Hepatocyte (in vitro differentiated cells): ENCODE measurements at places on chromosomes 16 and 17. TPM values are rescaled to one million over a fixed set of nuclear protein-coding genes. Genes with fewer than 3 reads are reported as not detected.

DNA sequence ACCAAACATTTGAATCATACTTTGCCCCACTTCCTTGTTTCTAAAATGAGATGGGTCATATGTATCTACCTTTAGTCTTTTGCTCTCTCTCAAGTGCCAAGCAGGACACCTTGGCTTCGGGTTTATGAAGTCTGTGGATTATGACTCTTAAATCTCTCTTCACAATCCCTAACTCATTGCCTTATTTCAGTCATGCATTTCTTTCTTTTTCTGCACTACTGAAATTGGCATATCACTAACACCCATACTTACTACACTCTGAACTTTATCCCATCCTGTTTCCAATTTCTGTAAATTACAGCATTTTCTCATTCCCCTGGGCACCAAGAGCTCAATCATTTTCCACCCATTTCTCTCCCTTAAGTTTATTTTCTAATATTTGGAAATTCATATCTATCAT lies 42.0 kb downstream of the ABCA9 start:
- DNase-seq = no peak

GRCh38 chr17:49854126-49854525 lies 6.3 kb upstream of the TAC4 start:
- DNase-seq = no peak

- no peak for DNase-seq
Measured at GRCh38 chr17:66405836-66406677, 103.6 kb downstream of the PRKCA start.

DNA sequence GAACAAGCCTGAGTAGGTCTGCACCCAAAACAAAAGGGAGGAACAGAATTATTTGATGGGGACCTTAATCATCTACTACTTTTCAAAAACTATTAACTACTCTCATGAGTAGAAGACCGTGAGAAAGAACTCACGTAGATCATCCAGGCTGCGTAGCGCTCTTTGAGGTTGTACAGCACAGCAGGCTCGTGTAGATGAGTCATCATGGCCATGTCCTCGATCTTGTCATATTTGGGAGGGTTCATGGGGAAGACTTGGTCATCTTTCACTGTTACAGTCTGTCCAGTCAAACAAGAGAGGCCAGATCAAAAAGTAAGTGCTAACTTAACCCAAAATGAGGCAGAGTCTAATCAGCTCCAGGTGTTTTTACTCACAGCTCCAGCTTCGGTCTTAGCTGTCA lies 2.3 kb downstream of the MYH1 start:
- DNase-seq = no peak

- no peak for DNase-seq
Measured at GRCh38 chr16:84088695-84089395, 27.9 kb downstream of the MBTPS1 start.

- no peak for DNase-seq
Measured at GRCh38 chr17:81470944-81471817, 41.4 kb downstream of the ACTG1 start.

GRCh38 chr16:81817789-81818567 lies 38.9 kb downstream of the PLCG2 start:
- DNase-seq = no peak

DNA sequence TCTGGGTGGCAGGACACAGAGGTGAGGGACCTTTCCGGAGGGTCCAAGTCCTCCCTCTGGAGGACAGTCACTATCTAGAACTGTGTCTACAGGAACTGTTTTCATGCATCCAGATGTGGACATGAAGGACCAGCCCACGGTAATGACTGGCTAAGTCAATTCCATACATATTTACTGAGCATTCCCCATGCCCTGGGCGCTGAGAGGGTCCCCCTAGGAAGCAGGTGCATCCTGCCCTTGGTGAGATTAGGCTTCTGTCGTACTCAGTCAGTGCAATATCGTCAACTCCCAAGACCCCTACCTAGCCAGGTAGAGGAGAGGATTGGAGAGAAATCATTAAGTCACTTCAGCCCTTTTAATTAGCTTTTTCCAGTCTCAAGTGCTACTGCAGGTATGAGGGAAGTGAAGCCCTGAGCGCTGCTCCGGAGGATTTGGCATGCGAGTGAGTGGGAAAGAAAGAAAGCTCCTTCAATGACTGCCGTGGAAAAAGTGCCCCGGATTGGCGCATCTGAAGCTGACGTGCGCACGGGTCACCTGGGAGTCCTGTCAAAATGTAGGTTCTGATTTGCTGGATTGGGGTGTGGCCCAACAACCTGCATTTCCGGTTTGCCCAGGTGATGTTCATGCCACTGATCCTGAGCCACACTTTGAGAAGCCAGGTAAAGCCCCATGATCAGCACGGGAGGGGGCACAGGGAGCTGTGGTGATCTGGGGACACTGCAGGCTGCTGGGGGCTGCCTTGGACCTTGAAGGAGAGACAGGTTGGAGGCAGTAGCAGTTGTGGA lies 367.4 kb upstream of the TNRC6C start:
- DNase-seq = no peak

GRCh38 chr17:67601897-67602296 lies 115.8 kb upstream of the NOL11 start:
- DNase-seq = no peak

DNA sequence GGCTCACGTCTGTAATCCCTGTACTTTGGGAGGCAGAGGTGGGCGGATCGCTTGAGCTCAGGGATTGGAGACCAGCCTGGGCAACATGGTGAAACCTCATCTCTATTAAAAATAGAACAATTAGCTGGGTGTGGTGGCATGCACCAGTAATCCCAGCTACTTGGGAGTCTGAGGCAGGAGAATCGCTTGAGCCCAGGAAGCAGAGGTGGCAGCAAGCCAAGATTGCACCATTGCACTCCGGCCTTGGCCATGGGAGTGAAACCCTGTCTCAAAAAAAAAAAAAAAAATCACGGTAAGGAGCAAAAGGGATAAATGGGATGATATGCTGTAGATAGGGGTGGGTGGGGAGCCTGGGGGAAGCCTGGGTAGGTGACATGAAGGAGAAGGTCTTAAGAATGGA lies 20.4 kb upstream of the TMEM98 start:
- DNase-seq = no peak

DNA sequence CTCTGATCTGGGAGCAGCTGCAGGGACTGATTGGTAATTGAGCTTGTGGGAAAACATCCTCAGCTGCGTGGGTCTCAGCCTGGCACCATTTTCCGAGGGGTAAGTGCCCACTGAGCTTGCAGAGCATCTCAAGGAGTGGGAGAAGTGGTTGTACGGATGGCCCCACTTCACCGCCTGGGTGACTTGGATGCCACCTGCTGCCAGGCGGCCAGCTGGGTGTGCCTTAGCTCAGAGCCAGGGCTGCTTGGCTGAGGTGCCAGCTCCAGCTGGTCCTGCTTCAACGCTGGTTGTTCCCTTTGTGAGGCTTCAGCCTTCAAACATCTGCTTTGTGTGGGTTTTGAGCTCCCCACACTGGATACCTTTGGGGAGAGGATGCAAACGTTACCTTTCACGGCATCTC lies 482.7 kb upstream of the EEF2KMT start:
- no peak for DNase-seq

Gene GAST
- 2.3 TPM in 1 of 2 replicates, not detected in the other for polyA plus RNA-seq

Gene SOST
- polyA plus RNA-seq = not detected in 2 replicates

Gene TLCD3B
- polyA plus RNA-seq = not detected in 2 replicates

Gene FBXW10B
- 0.23 and 0.29 TPM in 2 replicates for polyA plus RNA-seq

Gene ENGASE
- polyA plus RNA-seq = 24.4 and 46.2 TPM in 2 replicates

Gene NAGS
- 8.0 and 14.4 TPM in 2 replicates for polyA plus RNA-seq
